ENCODE measurements at places on chromosomes 3 and 15. TPM values are rescaled to one million over a fixed set of nuclear protein-coding genes. Genes with fewer than 3 reads are reported as not detected.

DUOXA1 gene
- total RNA-seq: 0.10 TPM

MEX3B gene
- total RNA-seq: 3.7 TPM

SERP1 gene
- 112 TPM for total RNA-seq

RBSN gene
- 11.3 TPM for total RNA-seq

CCDC39 gene
- total RNA-seq: not detected

SH2D7 gene
- total RNA-seq: not detected

TUSC7 gene
- total RNA-seq: not detected

ANKRD34C gene
- total RNA-seq: not detected

UNC13C gene
- not detected for total RNA-seq

PYGO1 gene
- 5.6 TPM for total RNA-seq

ERICH6 gene
- not detected for total RNA-seq

MITF gene
- 9.8 TPM for total RNA-seq

PP2D1 gene
- not detected for total RNA-seq

MESP1 gene
- 5.5 TPM for total RNA-seq

EPHA6 gene
- not detected for total RNA-seq

EIF4E3 gene
- total RNA-seq: 3.1 TPM

INSYN1 gene
- 1.9 TPM for total RNA-seq

FETUB gene
- not detected for total RNA-seq

LINGO1 gene
- 9.3 TPM for total RNA-seq

CPN2 gene
- not detected for total RNA-seq

C3orf49 gene
- total RNA-seq: not detected

TATDN2 gene
- total RNA-seq: 37.5 TPM

CLDN18 gene
- total RNA-seq: not detected

CACNA2D3 gene
- not detected for total RNA-seq

NAALADL2 gene
- total RNA-seq: 0.34 TPM

TBCCD1 gene
- 6.9 TPM for total RNA-seq

HHLA2 gene
- 0.08 TPM for total RNA-seq

GHSR gene
- total RNA-seq: not detected

GPR149 gene
- not detected for total RNA-seq

DAPK2 gene
- 4.2 TPM for total RNA-seq

ROPN1 gene
- total RNA-seq: not detected

SLC24A1 gene
- 2.2 TPM for total RNA-seq

KLF15 gene
- total RNA-seq: 0.49 TPM

CPNE9 gene
- 0.15 TPM for total RNA-seq

UCN2 gene
- total RNA-seq: 8.5 TPM

BCL2A1 gene
- total RNA-seq: 10.2 TPM

MKRN3 gene
- total RNA-seq: 2.6 TPM

PRR20G gene
- total RNA-seq: 0.80 TPM

ATR gene
- 12.3 TPM for total RNA-seq

SLC22A14 gene
- not detected for total RNA-seq
